ENCODE measurements at places on chromosomes 4 and X. TPM values are rescaled to one million over a fixed set of nuclear protein-coding genes. Genes with fewer than 3 reads are reported as not detected.

Gene GAGE12J
- not detected for total RNA-seq

Gene GAGE1
- not detected for total RNA-seq

Gene TMPRSS11B
- total RNA-seq, result not detected

Gene AKAP4
- not detected for total RNA-seq

Gene PRR32
- not detected for total RNA-seq

Gene LPAR4
- total RNA-seq, result 3.3 TPM

Gene FAM9B
- total RNA-seq, result 0.03 TPM

Gene HTN1
- not detected for total RNA-seq

Gene RBMXL3
- total RNA-seq, result not detected

Gene SYAP1
- 28.5 TPM for total RNA-seq

Gene SPANXB1
- not detected for total RNA-seq

Gene KLF8
- 8.1 TPM for total RNA-seq

Gene FBXL5
- 91.6 TPM for total RNA-seq

Gene ZIC3
- total RNA-seq, result 140 TPM

Gene ATP8A1
- total RNA-seq, result 7.0 TPM

Gene ASMT
- 0.44 TPM for total RNA-seq

Gene STS
- total RNA-seq, result 1.0 TPM

Gene MAGEB17
- total RNA-seq, result 0.21 TPM

Gene ASB12
- 0.78 TPM for total RNA-seq

Gene TMEM144
- 5.2 TPM for total RNA-seq

Gene PPBP
- not detected for total RNA-seq

Gene STK32B
- 2.8 TPM for total RNA-seq

Gene AREG
- total RNA-seq, result not detected

Gene SHROOM3
- 55.8 TPM for total RNA-seq

Gene IL9R
- 0.17 TPM for total RNA-seq

Gene SH3RF1
- total RNA-seq, result 4.2 TPM

Gene XAGE1A
- not detected for total RNA-seq

Gene KLB
- 0.04 TPM for total RNA-seq

Gene RPS6KA6
- 6.7 TPM for total RNA-seq

Gene LRCH2
- total RNA-seq, result 4.5 TPM

Gene YIPF7
- not detected for total RNA-seq

Gene ADH1B
- not detected for total RNA-seq

Gene GRIA2
- not detected for total RNA-seq

Gene SEPSECS
- 8.8 TPM for total RNA-seq

Gene FHIP1A
- 24.2 TPM for total RNA-seq

Gene SPACA5
- total RNA-seq, result not detected

Gene DMRTC1
- total RNA-seq, result not detected

Gene SPANXN4
- total RNA-seq, result not detected

Gene ANXA3
- 37.9 TPM for total RNA-seq

Gene MAGEB3
- 0.80 TPM for total RNA-seq

Gene SLC10A4
- total RNA-seq, result 1.5 TPM

Gene APOO
- 72.0 TPM for total RNA-seq

Gene SPP1
- total RNA-seq, result 98.0 TPM

Gene PDE5A
- 24.4 TPM for total RNA-seq

Gene C4orf54
- total RNA-seq, result not detected

Gene UGT2B10
- not detected for total RNA-seq

Gene INTU
- total RNA-seq, result 11.8 TPM

Gene NSUN7
- 26.5 TPM for total RNA-seq

Gene UCHL1
- 1,085 TPM for total RNA-seq

Gene CTBP1
- total RNA-seq, result 360 TPM

Gene RAB41
- not detected for total RNA-seq

Gene NEIL3
- 8.8 TPM for total RNA-seq
